ENCODE measurements at places on chromosomes 16 and 17.

- peak; percentile 93 for DNase-seq
Measured at GRCh38 chr17:2174468-2175293, 119.8 kb downstream of the HIC1 start.

- DNase-seq, result no peak
Measured at GRCh38 chr16:80283466-80284392, 257.1 kb upstream of the DYNLRB2 start.

DNA sequence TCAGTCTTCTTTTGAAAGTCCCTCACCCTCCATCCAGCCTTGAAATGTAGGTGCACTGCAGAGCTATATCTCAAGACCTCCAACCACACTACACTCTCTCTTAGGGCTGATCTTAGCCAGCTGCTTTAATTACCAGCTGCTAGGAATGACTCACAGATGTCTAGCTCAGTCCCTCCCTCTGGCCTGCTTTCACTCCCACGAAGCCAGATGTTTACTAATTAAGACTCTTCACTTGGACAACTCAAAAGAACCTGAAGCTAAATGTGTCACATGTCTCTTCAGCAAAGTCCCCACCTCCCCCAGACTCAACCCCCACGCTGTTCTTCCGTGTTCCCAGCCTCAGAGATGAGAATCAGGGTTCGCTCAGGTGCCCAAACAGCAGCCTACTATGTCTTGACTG is 2.6 kb downstream of the GTF3C1 start:
- DNase-seq, result peak; percentile 76

- no peak for DNase-seq
Measured at GRCh38 chr16:75628351-75628750, 5.3 kb upstream of the ADAT1 start.

GRCh38 chr17:19703106-19703827 is 13.1 kb downstream of the SLC47A2 start:
- DNase-seq, result peak; percentile 81

DNA sequence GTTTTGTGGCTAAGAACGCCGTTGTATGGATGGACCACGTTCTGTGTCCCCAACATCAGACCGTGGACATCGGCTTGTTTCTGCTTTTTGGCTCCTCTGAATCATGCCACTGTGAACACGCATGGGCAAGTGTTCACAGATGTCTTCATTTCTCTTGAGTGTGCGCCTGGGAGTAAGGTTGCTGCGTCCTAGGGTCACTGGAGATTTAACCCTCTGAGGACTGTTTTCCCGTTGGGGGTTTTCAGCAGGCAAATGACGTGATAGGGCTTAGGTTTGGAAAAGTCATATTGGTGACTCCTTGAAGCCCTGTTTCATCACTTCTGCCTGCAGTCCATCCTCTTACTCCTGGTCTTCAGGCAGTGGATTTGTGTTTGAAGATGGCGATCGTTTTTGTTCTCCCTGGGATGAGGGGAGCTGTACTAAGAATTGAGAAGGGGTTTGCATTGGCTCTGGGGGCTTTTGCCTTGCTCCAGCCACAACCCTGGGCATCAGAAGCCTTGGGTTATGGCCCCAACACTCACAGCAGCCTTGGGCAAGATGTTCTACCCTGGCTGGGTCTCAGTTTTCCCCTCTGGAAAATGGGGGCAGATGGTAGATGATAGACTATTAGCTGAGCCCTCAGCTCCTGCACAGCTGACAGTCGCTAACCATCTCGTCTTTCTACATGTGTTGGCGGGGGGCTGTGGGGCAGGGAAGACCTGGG is 67.2 kb upstream of the CIBAR2 start:
- no peak for DNase-seq

GRCh38 chr16:52367821-52368220 is 179.1 kb downstream of the TOX3 start:
- DNase-seq, result no peak

GRCh38 chr17:17527534-17527933 is 31.3 kb upstream of the RASD1 start:
- no peak for DNase-seq

DNA sequence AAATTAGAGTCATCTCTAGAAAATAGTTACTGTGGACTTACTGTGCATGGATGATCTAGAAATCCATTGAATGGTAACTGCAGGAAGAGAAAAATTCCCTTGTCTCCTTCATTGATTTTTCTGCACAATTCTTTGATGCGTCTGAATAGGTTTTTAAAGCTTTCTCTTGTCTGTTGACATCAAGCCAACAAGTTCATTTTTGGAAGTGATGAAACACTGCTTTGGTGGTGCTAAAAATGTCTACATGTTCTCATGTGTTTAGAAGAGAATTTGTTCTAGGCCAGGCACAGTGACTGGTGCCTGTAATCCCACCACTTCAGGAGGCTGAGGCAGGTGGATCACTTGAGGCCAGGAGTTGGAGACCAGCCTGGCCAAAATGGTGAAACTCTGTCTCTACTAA is 57.1 kb upstream of the AXIN2 start:
- no peak for DNase-seq

- no peak for DNase-seq
Measured at GRCh38 chr17:18961634-18962493, 9.9 kb downstream of the SLC5A10 start.

DNA sequence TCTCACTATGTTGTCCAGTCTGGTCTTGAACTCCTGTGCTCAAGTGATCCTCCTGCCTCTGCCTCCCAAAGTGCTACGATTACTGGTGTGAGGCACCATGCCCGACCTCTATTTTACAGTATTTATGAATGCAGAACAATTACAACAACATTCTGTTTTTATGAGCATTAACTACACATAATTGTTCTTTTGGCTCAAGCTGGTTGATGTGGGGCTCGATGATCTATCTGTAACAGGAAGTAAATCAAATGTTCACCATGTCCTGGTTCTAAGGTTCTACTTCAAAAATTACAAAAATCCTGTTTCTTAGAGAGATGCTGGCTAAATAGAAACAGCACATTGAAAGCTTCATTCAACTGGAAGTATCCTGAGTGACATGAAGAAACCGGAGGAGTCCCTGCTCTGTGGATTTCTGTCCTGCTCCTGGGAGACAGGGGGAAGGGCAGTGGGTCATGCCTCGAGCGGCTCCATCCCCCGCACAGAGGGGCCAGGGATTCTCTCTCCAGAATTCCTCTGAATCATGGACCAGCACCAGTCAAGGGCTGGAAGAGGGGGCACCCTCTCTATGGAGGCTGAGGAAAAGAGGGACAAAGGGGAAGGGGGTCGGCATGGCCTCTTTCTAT is 31.5 kb downstream of the FA2H start:
- no peak for DNase-seq

- DNase-seq, result no peak
Measured at GRCh38 chr16:11429823-11430222, 84.6 kb downstream of the RMI2 start.

- no peak for DNase-seq
Measured at GRCh38 chr17:12415031-12415430, 250.7 kb upstream of the MYOCD start.

DNA sequence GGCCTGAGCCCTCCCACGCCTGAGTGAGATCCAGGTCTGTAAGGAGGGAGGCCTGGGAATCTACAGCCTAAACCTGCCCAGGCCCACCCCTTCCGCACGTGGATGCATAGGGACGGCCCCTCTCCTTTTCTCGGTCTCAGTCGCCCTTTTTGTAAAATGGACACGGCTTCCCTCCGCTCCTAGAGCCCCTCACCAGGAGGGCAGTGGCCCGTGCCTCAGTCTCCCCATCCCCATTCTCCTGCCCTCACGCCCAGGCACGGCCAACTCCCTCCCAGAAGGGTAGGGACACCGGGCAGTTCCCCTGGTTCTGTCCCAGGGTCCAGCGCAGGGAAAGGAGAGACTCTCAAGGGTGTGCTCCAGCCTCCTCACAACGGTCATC is 48.1 kb downstream of the WNT3 start:
- DNase-seq, result no peak

GRCh38 chr16:66918355-66918754 is 330 bp downstream of the CDH16 start:
- DNase-seq, result no peak

DNA sequence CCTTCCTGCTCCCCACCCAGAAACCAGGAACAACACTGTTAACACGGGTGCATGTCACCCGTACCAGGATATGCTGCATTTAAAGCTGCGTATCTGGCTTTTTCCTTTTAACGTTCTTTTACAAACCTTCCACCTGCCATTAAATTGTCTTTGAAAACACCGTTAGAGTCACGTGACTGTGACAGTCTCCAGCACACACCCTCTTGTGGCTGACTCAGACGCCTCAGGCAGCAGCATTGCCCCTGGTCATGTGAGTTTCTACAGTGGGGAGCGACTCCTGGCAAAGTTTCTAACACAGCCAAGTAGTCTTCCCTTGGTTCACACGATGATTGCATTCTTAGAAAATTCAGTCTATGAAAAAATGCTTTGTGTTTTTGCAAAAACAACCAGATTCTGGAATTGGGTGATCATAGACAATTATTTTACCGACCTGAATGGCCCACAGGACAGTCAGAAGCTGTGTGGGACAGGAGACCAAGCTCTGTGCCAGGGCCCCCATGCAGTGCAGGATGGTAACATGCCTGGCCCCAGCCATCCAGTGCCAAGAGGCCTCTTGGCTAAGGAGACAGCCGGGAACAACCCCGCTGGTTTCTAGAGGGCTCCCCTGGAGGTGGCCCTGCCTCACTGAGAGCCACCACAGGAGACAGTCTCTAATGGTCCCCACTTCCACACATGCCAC is 199.1 kb downstream of the KATNIP start:
- DNase-seq, result peak; percentile 45

- no peak for DNase-seq
Measured at GRCh38 chr17:6463616-6464445, 19.6 kb downstream of the PIMREG start.

DNA sequence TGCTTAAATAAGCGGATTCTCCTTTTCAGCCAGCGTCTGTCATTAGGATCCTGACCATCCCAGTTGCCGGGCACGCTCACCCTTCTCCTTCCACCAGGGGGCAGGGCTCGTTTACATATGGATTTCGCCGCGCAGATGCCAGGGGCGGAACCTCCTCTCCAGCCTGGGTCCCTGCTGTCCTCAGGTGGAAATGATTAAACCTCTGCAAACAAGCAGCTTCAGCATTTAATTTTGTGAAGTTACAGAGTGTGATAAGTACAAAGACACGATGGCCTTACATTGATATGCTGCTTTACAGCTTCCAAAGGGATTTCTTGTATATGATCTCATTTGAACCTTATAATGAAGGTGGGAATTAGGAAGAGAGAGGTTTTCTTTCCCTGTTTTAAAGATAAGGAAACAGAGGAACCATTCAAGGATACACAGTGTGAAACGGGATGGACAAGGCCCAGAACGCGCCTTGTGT is 3.9 kb upstream of the KRT28 start:
- peak; percentile 89 for DNase-seq

DNA sequence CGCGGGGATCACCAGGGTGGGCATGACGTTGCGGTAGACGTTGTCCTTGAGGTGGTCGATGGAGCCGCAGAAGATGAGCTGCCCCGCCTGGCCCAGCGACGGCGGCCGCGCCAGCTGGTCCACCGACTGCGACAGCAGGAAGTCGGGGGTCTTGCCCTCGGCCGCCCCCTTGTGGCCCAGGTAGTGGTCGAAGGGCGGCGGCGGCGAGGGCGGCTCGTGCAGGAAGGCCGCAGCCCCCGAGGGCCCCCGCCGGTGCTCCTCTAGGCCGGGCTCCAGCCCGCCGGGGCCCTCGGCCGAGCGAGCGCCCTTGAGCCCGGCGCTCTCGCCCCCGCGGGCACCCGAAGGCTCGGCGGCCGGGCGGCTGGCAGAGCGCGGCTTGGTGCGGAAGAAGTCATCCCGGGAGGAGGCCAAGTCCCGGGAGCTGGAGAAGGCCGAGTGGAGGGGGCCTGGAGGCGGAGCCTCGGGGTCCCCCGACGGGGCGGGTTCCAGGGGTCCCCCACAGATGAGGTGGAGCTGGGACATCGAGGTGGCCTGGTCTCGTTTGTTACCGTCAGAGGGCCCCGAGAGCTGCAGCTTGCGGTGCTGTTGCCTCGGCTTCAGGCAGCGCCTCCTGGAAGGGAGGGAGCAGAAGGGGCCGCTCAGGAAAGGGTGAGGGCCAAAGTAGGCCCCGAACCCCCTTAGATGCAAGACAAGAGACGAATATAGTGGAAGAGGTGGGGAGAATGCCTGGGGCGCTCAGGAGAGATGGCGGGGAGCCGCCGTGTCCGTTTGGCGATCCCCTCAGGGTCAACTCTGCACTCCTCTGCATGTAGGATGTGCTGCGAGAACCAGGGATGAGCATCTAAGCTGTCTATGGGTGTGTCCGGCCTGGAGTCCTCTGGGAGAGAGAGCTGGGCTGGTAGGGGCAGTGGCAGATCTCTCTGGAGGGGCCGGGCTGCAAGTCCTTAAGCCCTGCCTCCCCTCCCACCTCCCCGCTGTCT is 8.8 kb downstream of the FAM171A2 start:
- peak; percentile 80 for DNase-seq

DNA sequence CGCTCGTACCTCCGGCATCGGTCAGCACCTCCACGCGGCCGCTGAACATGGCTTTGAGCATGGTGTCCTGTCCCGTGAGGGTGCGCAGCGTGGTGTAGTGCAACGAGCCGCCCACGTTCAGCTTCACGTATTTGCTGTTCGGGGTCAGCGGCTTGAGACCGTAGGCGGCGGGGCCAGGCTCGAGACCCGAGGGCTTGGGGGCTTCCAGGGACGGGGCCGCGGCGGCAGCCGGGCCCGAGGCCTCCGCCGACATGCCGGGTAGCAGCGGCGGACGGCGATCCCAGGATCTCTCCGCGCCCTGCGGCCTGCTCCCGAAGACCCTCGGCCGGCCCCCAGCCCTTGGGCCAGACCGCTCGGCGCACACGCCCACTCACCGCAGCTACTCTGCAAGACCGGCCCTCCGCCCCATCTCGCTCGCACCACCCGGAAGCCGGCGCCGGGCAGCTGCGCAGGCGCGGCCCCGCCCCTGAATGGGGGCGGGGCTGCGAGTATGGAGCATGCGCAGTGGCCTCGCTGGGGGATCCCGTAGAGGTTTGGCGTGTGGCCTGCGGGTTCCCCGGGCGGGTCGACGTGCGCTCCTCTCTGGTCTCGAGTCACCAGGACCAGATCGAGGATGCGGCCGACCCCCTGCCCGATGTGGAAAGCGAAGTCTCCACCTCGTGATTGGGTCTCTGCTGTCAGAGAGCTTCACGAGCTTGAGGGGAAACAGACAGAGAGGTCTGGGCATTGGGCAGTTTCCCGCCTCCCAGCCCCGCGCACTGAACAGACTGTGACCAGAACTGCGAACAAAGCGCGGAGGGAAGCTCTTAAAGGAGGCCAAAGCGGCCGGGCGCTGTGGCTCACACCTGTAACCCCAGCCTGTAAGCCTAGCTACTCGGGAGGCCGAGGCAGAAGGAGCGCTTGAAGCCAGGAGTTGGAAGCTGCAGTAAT is at the start of gene KCTD13:
Gene KCTD13 (minus strand): TSS at position 446 of the 930 bp plus-strand sequence. CDS start 193 bp downstream, at position 253.
- peak; percentile 94 for DNase-seq

GRCh38 chr17:7644775-7645174 is 6.0 kb upstream of the ATP1B2 start:
- no peak for DNase-seq

GRCh38 chr17:77396610-77397009 is 255.8 kb downstream of the SEC14L1 start:
- DNase-seq, result no peak

GRCh38 chr17:80070375-80071115 is 30.8 kb upstream of the GAA start:
- DNase-seq, result no peak

GRCh38 chr16:733382-734207 is 6.7 kb downstream of the HAGHL start:
- no peak for DNase-seq

GRCh38 chr17:59361916-59362810 is 30.7 kb downstream of the YPEL2 start:
- DNase-seq, result no peak

- no peak for DNase-seq
Measured at GRCh38 chr17:79916991-79917901, 78.0 kb upstream of the CBX4 start.

- DNase-seq, result no peak
Measured at GRCh38 chr16:3861808-3862451, 18.6 kb downstream of the CREBBP start.

GRCh38 chr17:83183951-83184506 is 104.6 kb downstream of the METRNL start:
- no peak for DNase-seq
